ENCODE measurements at places on chromosomes 4 and X.

DNA sequence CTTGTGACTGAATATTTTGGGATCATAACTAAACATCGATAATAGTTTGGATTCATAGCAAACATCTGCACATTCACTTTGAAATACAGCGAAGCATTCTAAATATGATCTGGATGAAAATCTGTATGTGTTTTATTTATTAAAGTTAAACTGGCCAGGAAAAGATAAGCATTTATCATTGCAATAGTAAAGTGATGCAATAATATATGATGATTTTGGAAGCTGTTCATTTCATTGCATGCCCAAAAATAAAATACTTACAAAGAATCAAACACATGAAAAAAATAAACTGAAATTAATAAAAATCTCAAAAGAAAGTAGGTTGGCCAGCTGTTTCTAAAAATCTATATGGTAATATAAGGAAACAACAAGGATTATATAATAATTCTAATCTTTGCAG is 1.9 kb downstream of the PRDM5 start:
- DNase-seq: no peak

DNA sequence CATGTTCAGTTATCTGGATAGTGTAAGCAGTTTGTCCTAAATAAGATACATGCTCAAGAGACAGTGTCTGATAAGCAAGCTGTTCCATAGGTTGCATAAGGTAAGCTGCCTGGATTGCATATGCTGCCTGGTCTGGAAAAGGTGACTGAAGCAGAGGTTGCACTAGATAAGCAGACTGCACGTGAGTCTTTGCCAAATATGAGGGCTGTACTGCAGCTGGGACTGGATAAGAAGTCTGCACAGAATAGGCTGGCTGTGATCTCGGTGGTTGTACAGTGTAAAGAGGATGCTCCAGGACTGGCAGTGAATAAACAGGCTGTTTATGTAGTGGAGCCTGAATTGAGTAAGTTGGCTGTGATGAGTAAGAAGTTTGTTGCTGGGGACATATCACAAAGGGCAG is 68.9 kb downstream of the WNK3 start:
- no peak for DNase-seq

DNA sequence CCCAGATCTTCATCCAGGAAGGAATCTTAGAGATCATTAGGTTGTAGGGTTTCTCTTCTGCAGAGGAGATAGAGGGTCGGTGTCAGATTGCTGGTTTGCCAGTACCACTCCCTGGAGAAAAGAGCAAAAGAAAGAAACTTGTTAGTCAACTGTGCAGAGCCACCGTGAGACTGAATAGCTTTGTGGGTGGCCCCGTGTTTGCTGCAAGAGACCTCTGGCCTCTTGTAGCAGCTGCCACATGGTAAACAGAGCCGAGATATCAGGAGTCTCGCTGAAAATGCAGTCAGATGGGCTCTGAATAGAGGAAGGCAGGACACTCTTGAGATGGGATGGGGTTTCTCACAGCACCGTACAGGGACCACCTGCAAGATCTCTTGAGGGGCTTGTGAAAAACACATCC is 149.7 kb downstream of the PTTG2 start:
- DNase-seq: no peak

GRCh38 chrX:3713225-3713936 is at the start of gene PRKX:
PRKX (minus strand) TSS chrX:3713649; CDS start chrX:3713253, 396 bp downstream.
- peak; percentile 47 for DNase-seq

DNA sequence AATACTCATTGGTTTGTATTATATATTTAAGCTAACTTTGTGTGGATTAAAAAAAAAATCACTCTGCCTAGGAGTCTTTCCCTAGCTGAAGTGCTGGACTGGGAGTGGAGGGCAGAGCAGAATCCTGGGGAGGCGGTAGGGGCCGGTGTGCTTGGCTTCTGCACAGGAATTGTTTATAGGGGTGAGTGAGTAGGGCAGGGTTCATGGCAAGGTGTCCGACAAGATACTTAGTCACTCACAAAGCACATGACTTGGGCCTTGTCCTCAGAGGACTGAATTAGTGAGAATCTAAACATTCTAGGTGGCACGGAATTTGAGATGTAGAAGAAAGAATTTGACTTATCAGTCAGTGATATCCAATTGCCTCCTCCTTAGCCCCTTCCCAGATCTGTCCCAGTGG is 32.2 kb downstream of the FNIP2 start:
- DNase-seq: no peak

DNA sequence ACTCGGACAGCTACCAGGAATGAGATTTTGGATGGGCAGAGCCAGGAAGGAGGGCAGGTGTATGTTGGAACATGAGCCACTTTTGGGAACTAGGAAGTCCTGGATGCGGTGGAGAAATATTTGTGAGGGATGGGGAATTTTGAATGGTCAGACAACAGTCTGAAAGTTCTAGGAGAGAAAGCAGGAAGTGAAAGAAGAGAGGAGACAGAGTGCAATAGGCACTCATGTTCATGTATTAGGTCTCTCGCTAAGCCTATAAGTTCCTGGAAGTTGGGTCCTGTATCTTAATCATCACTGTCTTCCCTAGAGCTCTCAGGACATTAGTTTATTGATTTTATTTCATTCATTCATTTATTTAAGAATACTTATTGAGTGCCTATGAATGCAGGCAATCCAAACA is 65.7 kb upstream of the CITED1 start:
- DNase-seq: no peak

- DNase-seq: no peak
These were observed 697.3 kb upstream of the MAGEB2 start for GRCh38 chrX:29518100-29518499.

- no peak for DNase-seq
These were observed 70.1 kb downstream of the NBDY start for GRCh38 chrX:56798866-56799758.

DNA sequence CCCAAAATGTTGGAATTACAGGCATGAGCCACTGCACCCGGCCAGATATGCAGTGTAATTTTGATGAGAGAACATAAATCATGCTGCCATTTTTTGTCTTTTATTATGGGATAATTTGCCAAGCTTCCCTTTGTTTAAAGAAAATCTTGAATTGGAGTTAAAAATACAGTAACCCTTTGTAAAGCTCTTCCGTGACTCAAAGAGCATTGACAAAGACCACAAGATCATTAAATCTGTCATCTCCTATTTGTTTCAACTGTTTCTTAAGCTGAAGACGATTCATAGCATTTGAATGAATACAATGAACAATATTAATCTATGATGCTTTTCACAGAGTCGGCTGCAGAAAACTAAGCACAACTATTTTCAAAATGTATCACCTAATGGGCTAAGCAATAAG is 132.6 kb downstream of the ANAPC4 start:
- DNase-seq: peak; percentile 53

- peak; percentile 61 for DNase-seq
These were observed 243.1 kb upstream of the FTHL17 start for GRCh38 chrX:31314921-31315320.

GRCh38 chr4:61605984-61606383 is 405.9 kb downstream of the ADGRL3 start:
- no peak for DNase-seq

DNA sequence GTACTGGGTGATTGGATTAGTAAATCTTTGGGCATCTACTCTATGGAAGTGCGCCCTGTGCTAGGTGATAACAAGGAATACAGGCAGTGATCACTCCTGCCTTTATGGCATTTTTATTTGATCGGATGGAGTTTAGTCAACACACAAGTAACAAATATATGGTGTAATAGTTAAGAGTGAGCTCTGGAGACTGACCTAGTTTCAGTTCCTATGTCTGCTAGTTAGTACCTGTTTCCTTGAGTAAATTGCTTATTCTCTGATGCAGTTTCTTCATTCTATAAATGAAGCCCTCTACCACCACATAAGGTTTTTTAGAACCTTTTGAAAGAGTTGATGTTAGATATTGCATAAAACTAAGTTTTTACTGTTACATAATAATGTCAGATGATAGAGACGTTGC is 134.6 kb downstream of the KDM6A start:
- DNase-seq: no peak

DNA sequence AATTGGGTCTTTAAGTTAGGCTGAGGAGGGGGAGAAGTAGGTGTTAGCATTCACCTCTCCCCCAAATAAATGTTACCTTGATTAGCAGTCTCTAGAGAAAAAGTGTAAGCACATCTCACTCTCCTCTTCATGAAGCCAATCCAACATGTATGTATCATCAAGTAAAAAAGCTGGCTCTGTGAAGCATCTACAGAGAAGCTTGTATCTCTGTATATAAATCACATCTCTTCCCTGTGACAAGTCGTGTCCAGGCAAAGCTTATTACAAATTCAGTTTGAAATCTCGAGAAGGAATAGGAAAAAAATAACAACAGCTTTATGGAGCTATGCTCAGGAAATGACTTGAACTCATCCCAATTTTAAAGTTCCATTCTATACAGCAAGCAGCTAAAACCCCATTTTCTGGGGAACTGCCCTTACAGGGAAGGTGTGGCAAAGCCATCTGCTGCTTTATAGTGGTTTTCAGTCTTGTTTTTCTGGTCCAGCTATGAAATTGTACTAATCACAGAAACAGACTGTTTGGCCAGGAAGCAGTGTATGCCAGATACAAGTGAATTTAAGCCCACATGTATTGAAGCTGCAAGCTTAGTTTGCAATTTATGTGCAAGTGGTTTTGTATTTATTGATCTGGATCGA is 313.3 kb upstream of the NOCT start:
- DNase-seq: no peak

DNA sequence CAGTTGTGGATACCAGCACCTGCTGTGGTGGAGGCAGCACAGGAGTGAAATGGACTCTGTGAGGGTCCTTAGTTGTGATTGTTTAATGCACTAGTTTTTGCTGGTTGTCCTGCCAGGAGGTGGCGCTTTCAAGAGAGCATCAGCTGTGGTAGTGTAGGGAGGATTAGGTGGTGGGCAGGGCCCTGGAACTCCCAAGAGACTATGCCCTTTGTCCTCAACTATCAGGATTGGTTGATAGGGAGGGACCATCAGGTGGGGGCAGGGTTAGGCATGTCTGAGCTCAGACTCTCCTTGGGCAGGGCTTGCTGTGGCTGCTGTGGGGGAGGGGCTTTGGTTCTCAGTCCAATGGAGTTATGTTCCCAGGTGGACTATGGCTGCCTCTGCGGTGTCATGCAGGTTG is 121.9 kb downstream of the RRAGB start:
- no peak for DNase-seq

- DNase-seq: no peak
These were observed 80.9 kb upstream of the NKX1-1 start for GRCh38 chr4:1487106-1487505.

- DNase-seq: no peak
These were observed 58.6 kb downstream of the DDX60L start for GRCh38 chr4:168421671-168422070.

DNA sequence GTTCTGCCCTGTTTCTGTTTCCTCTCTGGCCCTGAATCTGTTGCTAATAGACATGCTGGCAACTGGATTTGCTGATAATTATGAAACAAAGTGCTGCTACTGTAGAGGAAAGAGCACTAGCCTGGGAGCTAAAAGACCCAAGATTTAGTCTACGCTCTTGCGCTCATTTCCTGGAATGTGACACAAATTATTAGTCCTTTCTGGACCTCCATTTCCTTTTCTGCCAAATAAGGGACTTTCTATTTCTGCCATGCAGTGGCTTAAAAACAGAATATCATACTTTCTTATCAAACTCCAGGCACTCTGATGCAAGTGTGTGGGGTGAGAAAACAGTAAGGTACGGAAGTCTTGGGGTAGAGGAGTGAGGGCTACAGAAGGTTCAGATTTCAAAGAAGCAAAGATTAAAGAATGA is 48.3 kb upstream of the GPR174 start:
- DNase-seq: no peak

GRCh38 chrX:2450681-2451080 is 50.1 kb downstream of the DHRSX start:
- no peak for DNase-seq

DNA sequence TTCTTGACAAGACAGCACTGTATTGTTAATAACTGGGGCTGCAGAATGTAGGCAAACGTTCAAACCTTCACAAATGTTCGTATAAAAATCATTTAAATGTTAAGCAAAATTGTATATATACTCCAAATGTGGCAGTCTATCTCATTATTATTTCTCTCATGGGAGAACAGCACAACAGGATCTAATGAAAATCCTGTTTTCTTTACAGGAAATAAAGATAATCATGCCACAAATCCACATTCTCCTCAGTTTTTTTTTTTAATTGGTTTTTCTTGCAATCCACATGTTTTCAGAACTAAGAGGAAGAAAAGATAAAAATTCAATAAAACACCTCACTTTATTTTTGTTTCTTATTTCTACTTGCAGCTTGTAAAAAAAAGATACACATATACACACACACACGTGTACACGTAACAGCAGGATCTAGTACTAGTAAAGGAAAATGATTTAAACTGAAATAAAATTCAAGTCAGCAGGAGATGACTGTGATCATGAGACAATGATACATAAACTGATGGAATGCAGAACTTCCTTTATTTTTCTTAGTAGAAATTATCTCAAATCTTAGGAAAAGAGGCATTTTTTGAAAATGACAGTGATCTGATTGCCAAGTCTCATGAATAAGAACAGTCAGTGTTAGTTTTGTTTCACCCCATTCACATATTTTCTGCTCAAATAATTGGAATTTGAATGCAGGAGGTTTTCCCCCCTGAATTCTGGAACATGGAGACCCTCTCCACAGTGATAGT is 11.3 kb downstream of the APBB2 start:
- DNase-seq: no peak

DNA sequence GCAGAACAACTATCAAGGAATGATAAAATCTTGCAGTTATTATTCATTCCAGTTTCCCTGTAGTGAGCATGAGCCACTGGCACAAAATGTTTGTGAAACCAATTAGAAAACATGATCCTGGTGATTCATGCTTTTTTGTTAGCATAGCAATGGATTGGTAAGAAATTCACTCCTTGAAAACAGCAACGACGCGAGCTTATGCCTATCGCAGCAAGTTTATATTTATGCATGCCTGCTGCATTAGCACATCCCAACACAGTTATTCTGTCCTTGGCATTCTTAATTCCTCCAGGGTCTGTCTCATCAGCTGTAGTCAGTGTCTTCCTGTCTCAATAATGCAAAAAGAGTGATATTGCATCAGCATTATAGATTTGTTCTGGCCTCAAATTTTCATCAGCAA is 975.9 kb downstream of the STIM2 start:
- DNase-seq: peak; percentile 61

- DNase-seq: peak; percentile 47
These were observed 243.7 kb downstream of the SPRY1 start for GRCh38 chr4:123640271-123640670.

DNA sequence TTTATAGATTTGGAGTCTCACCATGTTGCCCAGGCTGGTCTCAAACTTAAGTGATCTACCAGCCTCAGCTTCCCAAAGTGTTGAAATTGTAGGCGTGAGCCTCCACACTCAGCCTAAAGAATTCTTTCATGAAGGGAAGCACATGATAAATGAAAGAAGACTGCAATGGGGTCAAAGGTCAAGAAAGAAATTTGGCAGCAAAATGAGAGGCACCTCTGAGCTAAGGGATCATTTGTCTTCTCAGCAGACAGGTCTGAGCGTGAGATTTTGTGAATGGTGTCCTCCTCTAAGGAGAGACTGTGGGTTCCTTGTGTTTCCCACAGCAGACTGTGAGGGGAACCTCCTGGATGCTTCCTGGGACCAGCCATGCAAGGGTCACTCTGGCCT is 57.5 kb upstream of the EGFL6 start:
- peak; percentile 70 for DNase-seq
